Fibroblast of skin of abdomen (primary cell): ENCODE measurements at places on chromosomes 3 and 15.

DNA sequence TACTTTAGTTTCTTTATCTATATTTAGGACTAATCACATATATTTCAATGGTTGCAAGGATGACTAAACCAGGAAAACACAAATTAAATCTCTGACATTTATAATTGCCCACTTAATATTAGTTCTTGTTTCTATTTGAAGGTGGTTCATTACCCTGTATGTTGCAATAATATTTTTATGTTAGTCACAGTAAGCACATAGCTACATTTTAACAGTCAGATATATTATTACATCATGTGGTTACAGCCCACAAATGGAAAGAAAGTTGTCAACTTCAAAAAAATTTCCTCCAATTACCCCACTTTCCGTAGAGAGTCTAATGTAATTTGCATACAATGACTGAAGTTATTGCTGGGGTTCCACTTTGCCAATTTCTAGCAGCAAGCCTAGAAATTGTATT, 114.6 kb downstream of the TUSC7 start:
- DNase-seq, result peak; percentile 19

- peak; percentile 67 for DNase-seq
Observed at GRCh38 chr3:154954757-154955156, 125.4 kb upstream of the MME start.

GRCh38 chr3:60633644-60634043, 617.6 kb downstream of the FHIT start:
- DNase-seq, result peak; percentile 39

- DNase-seq, result no peak
Observed at GRCh38 chr15:83977992-83978391, 257.6 kb upstream of the GOLGA6L4 start.

DNA sequence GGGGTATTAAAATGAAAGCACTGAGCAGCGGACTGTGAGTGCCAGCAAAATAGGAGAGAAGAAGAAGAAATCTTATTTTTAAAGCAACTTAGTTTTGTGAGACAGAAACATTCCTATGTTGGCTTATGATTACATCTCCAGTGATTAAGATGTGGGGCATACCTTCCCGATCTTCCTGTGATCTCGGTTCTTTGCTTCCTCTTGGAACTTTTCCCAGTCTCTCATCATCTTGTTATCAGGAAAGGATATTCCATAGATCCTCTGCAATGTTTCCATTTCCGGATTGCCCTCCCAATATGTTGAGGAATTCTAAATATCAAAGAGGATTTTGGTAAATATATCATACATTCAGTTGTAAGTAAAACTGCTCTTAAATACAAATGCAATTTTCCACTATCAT, 22.2 kb downstream of the TARS3 start:
- no peak for DNase-seq

DNA sequence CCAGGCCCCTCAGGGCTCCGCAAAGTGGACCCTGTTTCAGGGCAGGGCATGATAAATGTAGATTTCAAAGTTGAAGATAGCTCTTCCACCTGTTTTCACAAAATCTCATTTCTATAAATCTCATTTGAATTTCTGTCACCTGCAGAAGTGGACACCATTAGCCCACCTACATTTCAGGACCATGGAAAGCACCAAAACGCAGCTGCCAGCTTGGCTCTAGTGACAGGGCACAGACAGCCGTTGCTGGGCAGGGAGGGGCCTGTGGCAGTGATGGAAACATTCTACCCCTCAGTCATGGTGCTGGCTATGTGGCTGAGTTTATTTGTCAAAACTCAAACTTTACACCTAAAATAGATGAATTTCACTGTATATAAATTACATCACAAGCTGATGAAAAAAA, 40.4 kb downstream of the PRR23E start:
- DNase-seq, result peak; percentile 9

DNA sequence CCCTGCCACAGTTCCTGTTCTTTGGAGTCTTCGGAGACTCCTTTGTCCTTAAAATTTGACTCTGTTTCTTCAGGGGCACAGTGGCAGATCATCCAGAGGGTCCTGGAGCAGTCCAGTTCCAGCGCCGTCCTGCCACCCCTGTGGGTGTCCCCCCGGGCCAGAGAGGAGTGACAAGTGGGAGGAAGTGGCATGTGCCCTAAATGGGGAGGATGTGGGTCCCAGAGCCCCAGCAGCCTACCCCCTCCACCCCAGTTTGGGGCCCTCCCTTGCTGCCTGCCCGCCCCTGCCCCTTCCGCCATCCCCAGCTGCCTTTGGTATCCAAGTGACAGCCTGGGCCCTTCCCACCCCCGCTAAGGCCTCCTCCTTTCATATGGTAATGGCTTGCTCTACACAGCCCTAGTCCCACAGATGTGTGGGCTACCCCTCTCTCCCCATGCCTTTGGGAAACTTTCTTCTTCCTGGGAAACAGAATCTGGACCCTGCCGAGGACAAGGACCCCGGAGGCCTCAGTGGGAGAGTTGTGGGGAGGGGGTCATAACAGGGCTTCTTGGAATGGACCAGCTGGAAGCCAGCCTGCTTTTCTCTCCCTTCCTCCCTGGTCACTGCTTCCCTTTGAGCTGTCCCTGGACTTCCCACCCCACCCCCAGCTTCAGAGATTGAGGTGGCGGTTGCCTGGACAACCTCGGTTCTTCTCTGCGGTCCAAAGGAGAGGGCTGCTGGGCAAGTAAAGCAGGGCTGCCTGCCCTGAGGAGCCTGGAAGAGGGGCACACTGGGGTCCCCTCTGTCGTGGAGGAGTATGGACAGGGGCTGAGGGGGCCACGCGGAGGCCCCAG, 43.2 kb downstream of the KLHL25 start:
- DNase-seq, result no peak

DNA sequence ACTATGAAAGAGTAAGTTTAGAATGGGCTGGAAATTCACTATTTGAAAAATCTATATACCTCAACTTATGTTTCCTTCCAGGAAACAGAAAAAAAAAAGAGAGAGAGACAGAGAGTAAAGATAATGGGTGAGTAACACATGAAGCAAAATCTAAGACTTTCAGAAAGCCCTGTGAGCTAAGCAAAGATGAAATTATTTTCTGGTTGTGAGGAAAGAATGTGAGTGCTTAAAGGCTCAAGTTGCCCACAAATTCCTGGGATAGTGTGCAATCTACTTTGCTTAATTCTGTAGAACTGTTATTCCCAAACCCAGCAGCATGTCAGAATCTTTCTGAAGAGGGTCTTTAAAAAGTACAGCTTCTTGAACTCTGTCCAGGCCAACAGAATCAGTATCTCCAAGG, 337.7 kb upstream of the AGTR1 start:
- peak; percentile 80 for DNase-seq

GRCh38 chr3:50714946-50715345, 40.2 kb downstream of the DOCK3 start:
- peak; percentile 14 for DNase-seq

- DNase-seq, result peak; percentile 26
Observed at GRCh38 chr15:47422881-47423665, 294.2 kb upstream of the SEMA6D start.

GRCh38 chr15:74788683-74789151, 6.8 kb downstream of the CSK start:
- no peak for DNase-seq

DNA sequence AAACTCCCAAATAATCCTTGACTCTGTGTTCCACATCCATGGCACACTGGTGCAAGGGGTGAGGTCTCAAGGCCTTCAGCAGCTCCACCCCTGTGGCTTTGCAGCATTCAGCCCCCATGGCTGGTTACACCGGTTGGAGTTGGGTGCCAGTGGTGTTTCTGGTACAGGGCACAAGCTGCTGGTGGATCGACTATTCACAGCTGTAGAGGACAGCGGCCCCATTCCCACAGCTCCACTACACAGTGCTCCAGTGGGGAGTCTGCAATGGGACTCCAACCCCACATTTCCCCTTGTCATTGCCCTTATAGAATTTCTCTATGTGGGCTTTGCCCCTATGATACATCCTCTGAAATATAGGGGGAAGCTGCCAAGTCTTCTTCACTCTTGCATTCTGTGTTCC, 64.3 kb upstream of the SGO1 start:
- DNase-seq, result no peak

- no peak for DNase-seq
Observed at GRCh38 chr15:57849317-57849716, 142.8 kb downstream of the POLR2M start.

- DNase-seq, result peak; percentile 38
Observed at GRCh38 chr15:80173022-80173759, 20.4 kb downstream of the FAH start.

GRCh38 chr15:69623392-69624154, 171.0 kb downstream of the RPLP1 start:
- no peak for DNase-seq

DNA sequence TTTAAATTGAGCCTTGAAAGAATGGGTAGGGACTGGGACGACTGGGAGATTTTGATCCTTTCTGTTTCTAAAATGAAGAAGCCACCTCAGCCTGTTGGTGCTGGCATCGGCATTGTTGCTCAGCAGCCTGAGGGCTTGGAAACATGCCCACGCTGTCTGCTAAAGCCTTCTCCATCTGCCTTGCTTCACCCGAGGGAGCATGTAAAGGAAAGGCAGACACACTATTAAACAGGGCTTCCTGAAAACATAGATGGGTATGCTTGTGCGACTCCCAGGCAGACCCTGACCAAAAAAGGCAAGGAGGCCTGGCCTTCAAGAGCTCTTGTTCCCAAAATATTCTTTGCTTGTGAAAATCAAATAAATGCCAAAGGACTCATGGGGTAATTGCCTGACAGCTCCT, 84.2 kb upstream of the SLC4A7 start:
- peak; percentile 63 for DNase-seq

DNA sequence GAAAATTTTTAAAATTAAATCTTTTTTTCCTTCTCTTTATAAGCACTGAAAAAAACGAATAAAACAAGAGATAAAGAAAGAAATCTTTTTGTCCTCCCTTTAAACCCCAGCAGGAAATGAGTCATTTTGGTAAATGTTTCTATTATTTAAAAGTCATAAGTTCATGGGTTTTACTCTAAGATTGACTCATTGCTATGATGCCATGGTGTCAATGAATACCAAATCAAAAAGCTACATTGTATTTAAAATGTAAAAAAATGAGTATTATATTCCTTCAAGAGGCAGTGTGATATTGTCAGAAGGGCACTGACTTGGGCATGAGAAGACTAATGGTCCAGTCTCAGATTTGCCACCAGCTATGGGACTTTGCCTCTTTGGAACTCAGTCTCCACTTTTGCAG, 303.4 kb upstream of the DNAJC19 start:
- peak; percentile 40 for DNase-seq

GRCh38 chr3:37741644-37742043, 120.0 kb upstream of the CTDSPL start:
- DNase-seq, result no peak

DNA sequence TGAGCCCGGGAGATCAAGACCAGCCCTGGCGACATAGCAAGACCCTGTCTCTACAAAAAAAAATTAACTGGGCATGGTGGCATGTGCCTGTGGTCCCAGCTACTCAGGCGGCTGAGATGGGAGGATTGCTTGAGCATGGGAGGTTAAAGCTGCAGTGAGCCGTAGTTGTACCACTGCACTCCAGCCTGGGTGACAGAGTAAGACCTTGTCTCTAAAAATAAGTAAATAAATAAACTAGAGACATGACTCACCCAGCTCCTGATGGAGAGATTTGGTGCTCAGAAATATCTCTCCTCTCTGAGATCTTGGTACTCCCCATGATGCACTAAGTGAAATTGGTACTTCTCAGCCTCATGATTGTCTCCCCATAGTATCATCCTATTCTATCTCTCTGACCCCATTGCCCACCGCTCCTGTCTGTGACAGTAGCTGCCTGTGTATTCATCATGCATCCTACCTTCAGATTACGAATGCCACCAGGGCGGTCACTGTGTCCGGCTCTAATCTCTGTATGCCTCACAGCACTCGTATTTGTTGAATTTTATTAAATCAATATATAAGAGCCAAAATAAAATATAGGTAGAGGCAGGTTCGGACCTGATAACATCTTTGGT, 50.9 kb downstream of the ABHD2 start:
- no peak for DNase-seq

DNA sequence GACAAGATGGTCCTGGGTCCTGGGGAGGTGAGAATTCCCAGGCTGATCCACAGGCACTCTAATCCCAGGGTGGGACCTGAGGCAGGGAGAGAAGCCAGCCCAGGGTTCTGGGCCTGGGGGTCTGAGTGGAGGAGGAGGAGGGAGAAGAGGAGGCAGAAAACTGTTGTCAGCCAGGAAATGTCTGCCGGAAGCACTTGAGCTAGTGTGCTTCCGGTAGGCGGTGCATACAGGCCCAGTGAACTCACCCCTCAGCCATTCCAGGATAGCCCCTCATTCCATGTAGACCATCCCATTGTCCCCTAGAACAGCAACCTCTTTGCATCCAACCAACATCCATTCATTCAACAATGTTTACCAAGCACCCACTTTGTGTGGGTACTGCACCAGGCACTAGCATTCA, 47.9 kb upstream of the LCTL start:
- DNase-seq, result no peak

GRCh38 chr3:129686941-129687340, 80.5 kb upstream of the PLXND1 start:
- DNase-seq, result no peak

- peak; percentile 37 for DNase-seq
Observed at GRCh38 chr3:177491296-177492032, 294.2 kb upstream of the TBL1XR1 start.

DNA sequence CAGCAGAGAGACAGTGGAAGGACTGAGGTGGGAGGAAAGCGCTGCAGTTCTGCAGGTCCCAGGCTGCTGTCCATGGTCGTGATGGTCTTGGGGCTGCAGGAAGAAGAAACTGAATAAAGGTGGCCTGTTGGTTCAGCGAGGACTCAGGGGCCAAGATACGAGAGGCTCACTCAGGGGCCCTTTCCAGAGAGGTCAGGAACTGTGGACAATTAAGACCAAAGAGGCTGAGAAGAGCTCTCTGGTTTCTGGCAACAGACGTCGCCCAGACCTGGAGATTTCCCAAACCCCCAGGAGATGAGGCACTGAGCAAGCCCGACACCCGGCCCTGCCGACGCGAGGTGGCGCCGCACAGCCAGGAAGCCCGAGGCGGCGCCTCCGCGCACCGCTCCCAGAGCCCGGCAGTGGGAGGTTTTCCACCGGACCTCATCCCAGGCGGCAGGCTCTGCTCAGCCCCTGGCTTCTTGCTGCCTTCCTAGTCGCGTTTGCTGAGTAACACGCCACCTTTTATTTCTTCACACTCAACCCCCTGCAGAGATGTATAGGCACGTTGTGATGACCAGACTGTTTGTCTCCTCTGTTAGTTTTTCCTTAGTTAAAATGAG, 56.4 kb upstream of the ARRDC4 start:
- peak; percentile 68 for DNase-seq

DNA sequence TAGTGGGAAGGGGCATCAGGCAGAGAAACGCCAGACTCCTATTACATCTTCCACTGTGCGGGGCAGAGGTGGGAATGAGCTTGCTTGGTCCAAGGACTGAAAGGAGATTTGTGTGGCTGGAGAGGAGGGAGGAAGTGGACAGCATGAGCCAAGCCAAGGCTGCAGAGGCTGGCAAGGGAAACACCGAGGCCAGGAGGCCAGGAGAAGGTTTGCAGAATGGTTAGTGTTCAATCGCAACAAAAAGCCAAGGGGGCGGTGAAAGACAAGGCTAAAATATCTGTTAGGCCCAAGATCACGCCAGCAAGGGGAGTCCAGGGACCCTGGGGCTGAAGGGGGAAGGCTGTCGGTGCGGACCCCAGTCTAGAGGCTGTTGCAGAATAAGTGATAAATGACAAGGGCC, 75.8 kb downstream of the CPN2 start:
- DNase-seq, result no peak
